HFFc6 (cell line): ENCODE measurements at places on chromosomes 16 and 17. TPM values are rescaled to one million over a fixed set of nuclear protein-coding genes. Genes with fewer than 3 reads are reported as not detected.
A peak's percentile ranks its signal among the peaks of the same experiment; 100 is the strongest.

The CLUH gene
- total RNA-seq: 48.8 to 64.4 TPM (median 49.1 TPM) in 3 replicates

DNA sequence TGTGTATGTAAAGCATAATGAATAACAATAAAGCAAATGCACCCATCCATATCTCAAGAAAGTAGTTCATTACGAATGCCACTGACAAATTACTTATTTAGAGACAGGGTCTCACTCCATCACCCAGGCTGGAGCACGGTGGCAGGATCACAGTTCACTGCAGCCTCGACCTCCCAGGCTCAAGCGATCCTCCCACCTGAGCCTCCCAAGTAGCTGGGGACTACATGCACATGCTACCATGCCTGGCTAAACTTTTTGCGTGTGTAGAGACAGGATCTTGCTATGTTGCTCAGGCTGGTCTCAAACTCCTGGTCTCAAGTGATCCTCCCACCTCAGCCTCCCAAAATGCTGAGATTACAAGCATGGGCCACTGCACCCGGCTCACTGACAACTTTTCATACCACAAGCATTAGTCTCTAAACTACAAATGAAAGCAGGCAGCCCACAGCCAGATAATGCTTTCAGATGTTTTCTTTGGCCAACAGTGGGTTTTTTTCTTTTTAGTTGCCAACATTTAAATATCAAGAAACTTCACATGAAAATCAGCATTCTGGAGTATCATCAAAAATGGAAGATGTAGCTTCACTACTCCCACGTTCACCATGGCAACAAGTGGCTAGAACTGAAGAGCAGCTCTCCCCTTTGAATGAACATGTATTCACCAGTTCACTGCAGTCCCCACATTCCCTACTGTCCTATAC is 7.7 kb downstream of the ARHGAP17 start:
- peaks cover 21% of the 10 kb centered on the region for H3K36me3 ChIP-seq
- H3K4me3 ChIP-seq: peak overlapping the region; percentile 54
- H3K27me3 ChIP-seq: no peaks in the 10 kb centered on the region
- DNase-seq: peak; percentile 62

DNA sequence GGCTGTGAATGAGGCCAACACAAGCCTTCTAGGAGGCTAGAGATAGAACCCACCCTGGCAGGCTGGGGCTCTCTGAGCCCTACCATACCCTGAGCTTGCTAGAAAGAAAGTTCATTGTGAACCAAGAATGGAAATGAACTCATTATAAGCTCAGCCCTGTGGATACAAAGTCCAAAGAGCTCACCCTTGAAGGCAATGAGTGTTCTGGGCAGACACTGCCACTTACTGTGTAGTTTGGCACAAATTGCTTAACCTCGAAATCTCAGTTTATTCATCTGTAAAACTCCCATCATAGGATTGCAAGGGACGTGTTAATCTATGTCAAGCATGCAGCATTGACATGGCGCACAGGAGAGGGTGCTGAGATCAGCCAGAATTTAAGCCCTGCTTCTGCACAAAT is 5.5 kb downstream of the KDM8 start:
- no peaks in the 10 kb centered on the region; the same call in none of the 2 replicates for H3K27me3 ChIP-seq
- H3K36me3 ChIP-seq: no peaks in the 10 kb centered on the region
- H3K4me1 ChIP-seq: peaks cover 9% of the 10 kb centered on the region
- DNase-seq: no peak
- H3K27ac ChIP-seq: no peak overlapping the region

The TP53TG3C gene
- total RNA-seq: 0.52 TPM in 1 of 2 replicates, not detected in the other

- peaks cover 19% of the 10 kb centered on the region; the same call in 1 of the 2 replicates for H3K36me3 ChIP-seq
- DNase-seq: no peak
- H3K27ac ChIP-seq: no peak overlapping the region
Measured at GRCh38 chr16:29911676-29912010, 11.4 kb downstream of the ASPHD1 start.

DNA sequence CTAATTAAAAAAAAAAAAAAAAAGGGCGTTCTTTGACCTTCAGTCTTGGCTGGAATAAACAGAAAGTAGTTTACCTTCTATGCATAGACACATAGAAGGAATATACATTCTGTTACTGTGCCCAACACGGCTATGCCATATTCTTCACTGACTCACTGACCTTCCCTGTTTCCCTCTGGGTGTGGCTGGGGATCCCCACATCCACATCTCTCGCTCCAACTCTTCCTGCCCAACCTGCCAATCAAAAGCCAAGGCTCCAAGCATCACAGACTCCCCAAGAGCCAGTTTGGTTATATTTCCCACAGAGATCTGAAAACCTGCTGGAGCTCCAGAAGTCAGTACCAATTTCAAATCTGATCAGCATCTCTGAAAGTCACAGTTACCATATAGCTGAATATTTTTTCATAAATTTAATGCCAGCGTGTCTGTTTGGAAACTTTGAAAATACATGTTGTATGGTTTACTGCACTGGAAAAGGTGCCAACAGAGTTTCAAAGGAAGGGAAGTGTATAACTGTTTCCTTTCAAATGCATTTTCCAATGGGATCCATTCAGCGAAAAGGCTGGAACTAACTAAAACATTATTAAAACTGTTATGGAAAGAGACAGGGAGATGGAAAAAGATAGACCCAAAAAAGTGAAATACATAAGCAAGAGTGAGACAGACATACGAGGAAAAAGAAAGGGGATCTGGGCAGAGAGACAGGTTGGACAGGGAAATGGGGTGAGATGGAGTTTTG is 91.8 kb downstream of the SMG6 start:
- peak overlapping the region; percentile 87 for H3K4me3 ChIP-seq
- H3K27ac ChIP-seq: peak overlapping the region; percentile 98
- peaks cover 63% of the 10 kb centered on the region for H3K4me1 ChIP-seq
- no peaks in the 10 kb centered on the region for H3K27me3 ChIP-seq

The TPSG1 gene
- not detected in 3 replicates for total RNA-seq

- no peak overlapping the region for H3K27ac ChIP-seq
- H3K4me1 ChIP-seq: peaks cover 22% of the 10 kb centered on the region
- DNase-seq: no peak
- H3K4me3 ChIP-seq: no peak overlapping the region
- no peaks in the 10 kb centered on the region for H3K27me3 ChIP-seq
Measured at GRCh38 chr17:76775021-76775600, 37.2 kb downstream of the MFSD11 start.

The GJD3 gene
- total RNA-seq: 0.42 to 1.3 TPM (median 0.87 TPM) in 3 replicates

DNA sequence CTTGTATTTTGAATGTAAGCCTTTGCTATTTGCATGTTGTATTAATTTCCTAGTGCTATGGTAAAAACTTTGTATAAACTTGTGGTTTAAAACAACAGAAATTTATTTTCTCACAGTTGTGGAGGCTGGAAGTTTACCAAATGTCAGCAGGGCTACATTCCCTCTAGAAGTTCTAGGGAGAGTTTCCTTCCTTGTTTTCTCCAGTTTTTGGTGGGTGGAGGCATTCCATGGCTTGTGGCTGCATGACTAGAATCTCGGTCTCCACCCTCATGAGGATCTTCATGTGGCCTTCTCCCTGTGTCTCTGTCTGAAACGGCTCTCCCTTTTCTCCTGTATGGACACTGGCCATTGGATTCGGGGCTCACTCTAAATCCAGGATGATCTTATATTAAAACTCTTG is 482.2 kb upstream of the GOT2 start:
- no peak overlapping the region for H3K27ac ChIP-seq
- no peak overlapping the region for H3K4me3 ChIP-seq
- no peaks in the 10 kb centered on the region for H3K36me3 ChIP-seq
- H3K27me3 ChIP-seq: no peaks in the 10 kb centered on the region
- peaks cover 17% of the 10 kb centered on the region; the same call in 1 of the 2 replicates for H3K4me1 ChIP-seq

DNA sequence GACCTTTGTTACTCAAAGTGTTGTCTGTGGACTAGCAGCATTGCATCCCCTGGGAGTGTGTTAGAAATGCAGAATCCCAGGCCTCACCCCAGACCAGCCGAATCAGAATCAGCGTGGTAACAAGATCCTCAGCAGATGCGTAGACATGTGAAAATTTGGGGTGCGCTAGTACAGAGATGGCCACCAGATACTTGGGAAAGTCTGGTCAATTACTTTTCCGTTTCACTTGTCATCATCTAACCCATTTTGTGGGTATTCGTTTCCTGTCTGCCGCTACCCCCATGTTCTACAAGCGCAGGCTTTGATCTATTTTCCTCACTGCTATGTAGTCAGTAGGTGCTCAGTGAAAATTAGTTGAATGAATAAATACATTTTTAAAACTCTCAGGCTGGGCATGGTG is 33.1 kb upstream of the HERPUD1 start:
- H3K27ac ChIP-seq: no peak overlapping the region
- H3K36me3 ChIP-seq: no peaks in the 10 kb centered on the region
- peaks cover 23% of the 10 kb centered on the region for H3K27me3 ChIP-seq
- no peaks in the 10 kb centered on the region for H3K4me1 ChIP-seq
- DNase-seq: no peak

DNA sequence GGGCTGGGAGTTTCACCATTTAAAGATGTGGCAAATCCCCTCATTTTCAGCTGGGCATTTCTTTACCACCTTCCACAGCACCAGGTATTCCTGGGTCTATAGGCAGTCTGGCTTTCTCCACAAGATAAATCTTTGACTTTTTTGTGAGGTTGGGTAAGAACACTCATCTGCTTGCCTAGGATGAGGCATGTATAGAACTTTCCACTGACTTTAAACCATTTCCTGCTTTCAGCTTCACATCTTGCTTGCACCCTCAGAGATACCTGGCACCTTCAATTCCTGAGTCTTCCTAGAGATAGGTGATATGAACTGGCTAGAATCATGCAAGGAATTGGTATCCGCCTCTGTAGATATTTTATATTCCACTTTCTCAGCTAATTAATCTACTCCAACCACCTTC is 27.9 kb downstream of the SMURF2 start:
- H3K36me3 ChIP-seq: peaks cover 22% of the 10 kb centered on the region
- peaks cover 2% of the 10 kb centered on the region; the same call in 1 of the 2 replicates for H3K27me3 ChIP-seq
- H3K27ac ChIP-seq: peak overlapping the region; percentile 61
- DNase-seq: no peak
- peak overlapping the region; percentile 14; the same call in 1 of the 2 replicates for H3K4me3 ChIP-seq
- peaks cover 86% of the 10 kb centered on the region for H3K4me1 ChIP-seq

The SPATA22 gene
- not detected in 3 replicates for total RNA-seq

- H3K36me3 ChIP-seq: no peaks in the 10 kb centered on the region
- no peak overlapping the region for H3K4me3 ChIP-seq
- peak; percentile 10 for DNase-seq
- no peak overlapping the region for H3K27ac ChIP-seq
- peaks cover 31% of the 10 kb centered on the region for H3K27me3 ChIP-seq
- no peaks in the 10 kb centered on the region for H3K4me1 ChIP-seq
Measured at GRCh38 chr16:89037261-89038152, 56.1 kb upstream of the ACSF3 start.

The PABPN1L gene
- total RNA-seq: not detected in 2 replicates

- peak overlapping the region; percentile 43; the same call in 1 of the 2 replicates for H3K27ac ChIP-seq
- no peaks in the 10 kb centered on the region for H3K27me3 ChIP-seq
- peaks cover 26% of the 10 kb centered on the region for H3K4me1 ChIP-seq
Measured at GRCh38 chr17:49829026-49829425, 18.8 kb downstream of the TAC4 start.

The C17orf113 gene
- 0.07 TPM in 1 of 3 replicates, not detected in the others for total RNA-seq

The SLC38A8 gene
- not detected in 2 replicates for total RNA-seq

GRCh38 chr17:36500745-36501225 is 14.3 kb downstream of the ZNHIT3 start:
- H3K27ac ChIP-seq: no peak overlapping the region
- no peaks in the 10 kb centered on the region; the same call in 1 of the 2 replicates for H3K27me3 ChIP-seq
- H3K36me3 ChIP-seq: peaks cover 21% of the 10 kb centered on the region
- peaks cover 9% of the 10 kb centered on the region for H3K4me1 ChIP-seq
- no peak for DNase-seq
- H3K4me3 ChIP-seq: no peak overlapping the region

DNA sequence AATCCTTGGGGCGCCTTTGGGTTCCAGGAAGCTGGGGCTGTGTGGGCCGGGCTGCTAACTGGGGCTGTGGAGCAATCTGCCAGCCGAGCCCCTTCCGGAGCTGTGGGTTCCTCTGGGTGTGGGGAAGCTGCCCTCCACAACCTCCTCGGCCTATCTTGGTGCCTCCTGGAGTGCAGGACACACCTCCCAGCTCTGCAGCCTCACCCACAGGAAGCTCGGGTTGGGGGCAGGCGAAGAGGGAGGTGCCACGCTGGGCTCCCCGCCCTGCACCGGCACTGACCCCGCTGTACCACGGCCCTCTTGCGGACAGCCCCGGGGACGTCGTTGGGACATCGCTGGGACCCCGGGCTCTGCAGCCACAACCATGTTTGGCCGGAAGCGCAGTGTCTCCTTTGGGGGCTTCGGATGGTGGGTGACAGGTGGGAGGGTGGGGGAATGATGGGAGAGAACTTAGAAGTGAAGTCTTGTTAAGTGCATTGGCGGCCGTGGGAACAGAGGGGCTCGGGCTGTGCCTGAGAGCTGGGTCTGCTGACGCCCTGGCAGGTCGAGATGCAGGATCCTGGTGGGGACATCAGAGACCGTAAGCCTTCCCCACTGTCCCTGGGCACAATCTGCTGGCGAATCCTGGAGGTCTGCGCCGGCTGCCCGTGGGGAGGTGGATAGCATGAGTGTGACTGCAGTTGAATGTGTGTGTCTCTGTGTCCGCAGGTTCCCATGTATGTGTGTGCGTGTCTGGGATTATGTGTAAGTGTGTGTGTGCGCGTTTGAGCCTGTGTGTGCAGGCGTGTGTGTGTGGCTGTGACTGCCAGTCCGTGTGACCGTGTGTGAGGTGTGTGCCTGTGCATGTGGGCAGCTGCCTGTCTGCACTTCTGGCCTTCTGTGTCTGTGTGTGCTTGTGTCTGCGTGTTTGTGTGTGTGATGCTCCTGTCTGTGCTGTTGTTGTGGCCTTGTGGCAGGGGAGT is at the start of gene RAP1GAP2:
TSS of gene RAP1GAP2 (plus strand) at position 275 of the 962 bp plus-strand sequence. CDS start at position 365, 90 bp downstream.
- no peaks in the 10 kb centered on the region for H3K36me3 ChIP-seq
- no peak for DNase-seq
- no peaks in the 10 kb centered on the region for H3K4me1 ChIP-seq
- H3K27me3 ChIP-seq: peaks cover 52% of the 10 kb centered on the region
- no peak within 1 kb of the TSS for H3K4me3 ChIP-seq

DNA sequence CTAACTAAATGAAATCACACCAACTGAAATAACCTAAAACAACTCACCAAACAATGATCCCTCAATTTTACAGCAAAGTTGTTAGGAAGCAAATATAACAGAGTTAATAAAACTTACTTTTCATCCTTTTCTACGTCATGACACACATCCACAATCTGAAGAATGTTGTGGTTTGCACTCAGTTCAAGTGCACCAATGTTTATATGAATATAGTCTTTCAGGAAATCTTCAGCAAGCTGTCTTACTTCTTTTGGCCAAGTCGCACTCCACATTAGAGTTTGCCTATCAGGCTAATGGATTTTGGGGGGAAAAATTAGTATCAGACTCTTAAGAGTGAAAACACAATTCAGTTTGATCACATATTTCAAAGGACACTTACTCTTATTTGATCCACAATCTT is 3.3 kb downstream of the DDX5 start:
- H3K36me3 ChIP-seq: peaks cover 80% of the 10 kb centered on the region
- peak overlapping the region; percentile 98 for H3K4me3 ChIP-seq
- H3K27me3 ChIP-seq: peaks cover 36% of the 10 kb centered on the region
- no peak for DNase-seq
- H3K27ac ChIP-seq: peak overlapping the region; percentile 100
